Naive thymus-derived CD4-positive, alpha-beta T cell (primary cell): ENCODE measurements at places on chromosomes 5 and 9. TPM values are rescaled to one million over a fixed set of nuclear protein-coding genes. Genes with fewer than 3 reads are reported as not detected.

The TMC1 gene
- total RNA-seq = not detected

The KLF9 gene
- 23.3 TPM for total RNA-seq

The IFNB1 gene
- not detected for total RNA-seq

The TMEM215 gene
- total RNA-seq = not detected

The CDK5RAP2 gene
- 62.2 TPM for total RNA-seq

The LCN15 gene
- not detected in 2 replicates for total RNA-seq

The FBP2 gene
- total RNA-seq = not detected

The PCDHGB4 gene
- total RNA-seq = 0.24 TPM

DNA sequence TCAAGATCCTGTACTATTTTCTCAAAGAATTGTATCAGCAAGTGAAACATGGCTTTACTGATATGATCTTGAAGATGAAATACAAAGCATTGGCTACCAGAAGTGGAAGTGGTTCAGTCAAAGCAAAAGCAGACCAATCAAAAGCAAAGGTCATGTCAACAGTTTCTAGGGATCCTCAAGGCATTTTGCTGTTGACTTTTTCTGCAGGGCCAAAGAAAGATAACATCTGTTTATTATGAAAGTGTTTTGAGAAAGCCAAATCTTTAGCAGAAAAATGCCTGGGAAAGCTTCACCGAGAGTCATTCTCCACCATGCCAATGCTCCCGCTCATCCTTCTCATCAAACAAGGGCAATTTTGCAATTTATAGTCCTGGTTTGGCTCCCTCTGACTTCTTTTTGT is 90.3 kb upstream of the ACO1 start:
- no peak for DNase-seq
- no peaks in the 10 kb centered on the region for H3K27me3 ChIP-seq
- no peaks in the 10 kb centered on the region for H3K36me3 ChIP-seq

DNA sequence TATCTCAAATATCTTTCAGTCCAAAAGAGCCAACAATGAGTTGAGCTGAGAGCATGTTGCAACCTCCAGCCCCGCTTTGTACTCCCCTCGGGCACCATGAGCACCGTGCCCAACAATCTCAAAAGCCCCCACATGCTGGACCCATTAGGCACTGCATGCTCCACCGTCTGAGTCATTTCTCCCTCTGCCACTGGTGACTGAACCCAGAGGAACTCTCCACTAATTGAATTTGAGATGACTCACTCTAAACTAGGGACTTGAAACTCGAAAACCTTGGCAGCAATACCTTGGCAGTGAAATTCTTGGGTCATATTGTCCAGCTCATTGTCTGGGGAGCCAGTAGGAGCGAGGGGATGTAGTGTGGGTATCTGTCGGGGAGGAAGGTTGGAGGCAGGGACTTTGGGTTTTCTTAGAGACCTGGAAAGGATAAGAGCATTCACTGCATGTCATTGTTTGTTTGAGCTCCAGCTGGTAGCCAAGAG is 49.9 kb upstream of the SLIT3 start:
- no peak for DNase-seq
- H3K36me3 ChIP-seq = no peaks in the 10 kb centered on the region
- no peaks in the 10 kb centered on the region for H3K27me3 ChIP-seq
- H3K4me1 ChIP-seq = no peaks in the 10 kb centered on the region
- no peak overlapping the region for H3K27ac ChIP-seq
- no peak overlapping the region for H3K4me3 ChIP-seq

GRCh38 chr5:136048966-136049365 is 20.2 kb downstream of the TGFBI start:
- H3K27me3 ChIP-seq = no peaks in the 10 kb centered on the region
- H3K4me1 ChIP-seq = no peaks in the 10 kb centered on the region
- DNase-seq = no peak
- H3K4me3 ChIP-seq = no peak overlapping the region
- H3K36me3 ChIP-seq = no peaks in the 10 kb centered on the region
- no peak overlapping the region for H3K27ac ChIP-seq

DNA sequence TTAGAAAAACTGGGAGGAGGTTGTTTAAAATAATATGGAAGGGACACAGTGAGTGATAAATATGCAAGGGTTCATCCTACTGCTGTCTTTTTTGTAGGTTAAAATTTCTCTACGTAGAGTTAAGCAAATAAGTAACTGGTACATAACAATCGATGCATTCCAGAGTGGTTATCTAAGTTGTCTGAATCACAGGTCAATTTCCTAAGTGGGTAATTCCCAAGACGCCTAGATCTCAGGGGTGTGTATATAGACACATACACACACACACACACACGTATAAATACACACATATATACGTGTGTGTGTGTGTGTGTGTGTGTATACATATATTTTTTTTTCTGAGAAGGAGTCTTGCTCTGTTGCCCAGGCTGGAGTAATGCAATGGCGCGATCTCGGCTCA is 22.3 kb downstream of the CAAP1 start:
- DNase-seq = no peak
- no peaks in the 10 kb centered on the region for H3K36me3 ChIP-seq
- H3K4me1 ChIP-seq = no peaks in the 10 kb centered on the region
- H3K27me3 ChIP-seq = no peaks in the 10 kb centered on the region
- H3K27ac ChIP-seq = no peak overlapping the region

GRCh38 chr5:113806904-113807303 is 293.4 kb downstream of the YTHDC2 start:
- H3K4me3 ChIP-seq = no peak overlapping the region
- no peaks in the 10 kb centered on the region for H3K27me3 ChIP-seq
- H3K27ac ChIP-seq = no peak overlapping the region
- DNase-seq = no peak
- no peaks in the 10 kb centered on the region for H3K36me3 ChIP-seq
- no peaks in the 10 kb centered on the region for H3K4me1 ChIP-seq

DNA sequence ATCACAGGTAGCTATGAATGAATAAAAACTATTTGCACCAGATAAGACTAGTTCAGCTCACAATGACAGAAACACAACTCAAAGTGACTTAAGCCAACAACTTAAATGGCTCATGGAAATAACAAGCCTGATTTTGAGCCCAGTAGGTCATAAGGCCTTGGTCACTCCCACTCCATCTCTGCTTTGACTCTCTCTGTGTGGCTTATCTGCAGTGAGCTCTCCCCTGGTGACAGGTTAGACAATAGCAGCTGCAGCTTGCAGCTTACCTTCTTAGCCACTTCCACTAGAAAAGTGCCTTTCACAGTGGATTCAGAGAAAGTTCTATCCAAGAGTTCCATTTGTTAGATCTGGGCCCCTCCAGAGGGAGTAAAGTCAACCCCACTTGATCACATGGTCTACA is 315.7 kb downstream of the RAB3C start:
- no peaks in the 10 kb centered on the region for H3K4me1 ChIP-seq
- H3K36me3 ChIP-seq = no peaks in the 10 kb centered on the region
- H3K27ac ChIP-seq = no peak overlapping the region
- no peak overlapping the region for H3K4me3 ChIP-seq

DNA sequence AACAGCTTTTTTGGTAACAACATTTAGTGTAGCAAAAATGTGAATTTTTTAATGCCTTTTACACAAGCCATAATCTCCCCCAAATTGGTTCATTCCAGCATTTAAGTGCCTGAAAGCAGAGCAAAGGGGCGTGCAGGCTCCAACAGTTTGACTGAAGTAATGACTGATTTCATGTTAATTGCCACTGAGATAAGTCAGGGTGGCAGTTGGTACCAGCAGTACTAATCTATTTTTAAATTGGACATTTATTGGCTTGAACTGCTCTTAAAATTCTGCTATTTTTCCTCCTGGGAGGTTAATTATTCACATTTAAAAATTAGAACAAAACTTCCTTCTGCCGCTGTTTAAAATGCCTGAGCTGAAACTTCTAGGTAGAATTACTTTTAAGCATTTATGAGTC is 12.4 kb downstream of the TMEM171 start:
- no peak overlapping the region for H3K27ac ChIP-seq
- no peaks in the 10 kb centered on the region for H3K27me3 ChIP-seq
- no peaks in the 10 kb centered on the region for H3K36me3 ChIP-seq
- H3K4me3 ChIP-seq = no peak overlapping the region

DNA sequence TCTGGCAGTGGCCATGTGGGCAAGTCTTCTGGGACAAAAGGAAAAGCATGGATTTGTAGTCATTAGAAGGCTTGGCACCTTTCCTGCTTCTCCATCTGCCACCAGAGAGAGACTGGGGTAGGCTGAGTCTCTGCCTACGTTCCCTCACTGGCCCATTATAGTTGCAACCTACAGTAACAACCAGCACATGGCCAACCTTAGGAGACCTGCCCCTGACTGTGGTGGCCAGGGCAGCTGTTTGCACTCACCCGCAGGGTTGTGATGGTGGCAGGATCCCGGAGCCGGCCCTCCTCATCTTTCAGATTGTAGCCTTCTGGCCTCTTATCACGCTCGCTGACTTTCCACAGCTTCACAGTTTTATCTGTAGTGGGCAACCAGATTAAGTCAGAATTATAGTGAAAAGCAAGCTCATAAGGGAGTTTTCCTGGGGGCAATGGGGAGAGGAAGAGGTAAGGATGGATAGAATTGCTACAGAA is 174.9 kb upstream of the GPR151 start:
- H3K4me1 ChIP-seq = no peaks in the 10 kb centered on the region
- H3K27me3 ChIP-seq = no peaks in the 10 kb centered on the region
- no peaks in the 10 kb centered on the region for H3K36me3 ChIP-seq
- H3K27ac ChIP-seq = no peak overlapping the region

- H3K36me3 ChIP-seq = no peaks in the 10 kb centered on the region
- H3K4me1 ChIP-seq = no peaks in the 10 kb centered on the region
- no peak overlapping the region for H3K27ac ChIP-seq
- no peak for DNase-seq
Measured at GRCh38 chr9:107239474-107239873, 43.6 kb upstream of the RAD23B start.

- no peak for DNase-seq
- no peak overlapping the region for H3K4me3 ChIP-seq
- no peaks in the 10 kb centered on the region for H3K27me3 ChIP-seq
- no peak overlapping the region for H3K27ac ChIP-seq
Measured at GRCh38 chr5:133359861-133360260, 252.5 kb downstream of the FSTL4 start.

- no peaks in the 10 kb centered on the region for H3K27me3 ChIP-seq
- no peak overlapping the region for H3K27ac ChIP-seq
- no peak for DNase-seq
- H3K36me3 ChIP-seq = no peaks in the 10 kb centered on the region
- no peaks in the 10 kb centered on the region for H3K4me1 ChIP-seq
Measured at GRCh38 chr9:75456698-75457097, 368.4 kb downstream of the OSTF1 start.

- H3K4me1 ChIP-seq = no peaks in the 10 kb centered on the region
- DNase-seq = no peak
- no peak overlapping the region for H3K27ac ChIP-seq
- H3K4me3 ChIP-seq = no peak overlapping the region
Measured at GRCh38 chr5:98309785-98310598, 463.5 kb upstream of the RGMB start.

DNA sequence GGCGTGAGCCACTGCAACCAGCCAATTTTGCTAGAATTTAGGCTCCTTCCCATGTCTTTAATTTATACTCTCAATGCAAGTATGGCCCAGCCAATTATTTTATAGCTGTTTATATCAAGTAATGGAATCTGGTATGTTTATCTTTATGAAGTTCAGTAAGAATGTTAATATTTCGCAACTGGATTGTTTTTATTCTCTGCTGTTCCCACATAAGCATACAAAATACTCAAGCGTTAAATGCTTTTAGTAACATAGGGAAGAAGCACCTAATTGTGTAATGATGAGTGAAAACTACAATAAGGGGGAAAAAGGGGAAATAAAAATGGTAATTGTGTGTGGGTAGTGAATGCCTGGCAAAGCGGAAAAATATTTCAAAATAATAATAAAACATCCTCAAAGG is 21.3 kb downstream of the PWWP2A start:
- no peak overlapping the region for H3K4me3 ChIP-seq
- no peaks in the 10 kb centered on the region for H3K27me3 ChIP-seq
- DNase-seq = no peak
- H3K36me3 ChIP-seq = peaks cover 10% of the 10 kb centered on the region
- H3K27ac ChIP-seq = no peak overlapping the region

DNA sequence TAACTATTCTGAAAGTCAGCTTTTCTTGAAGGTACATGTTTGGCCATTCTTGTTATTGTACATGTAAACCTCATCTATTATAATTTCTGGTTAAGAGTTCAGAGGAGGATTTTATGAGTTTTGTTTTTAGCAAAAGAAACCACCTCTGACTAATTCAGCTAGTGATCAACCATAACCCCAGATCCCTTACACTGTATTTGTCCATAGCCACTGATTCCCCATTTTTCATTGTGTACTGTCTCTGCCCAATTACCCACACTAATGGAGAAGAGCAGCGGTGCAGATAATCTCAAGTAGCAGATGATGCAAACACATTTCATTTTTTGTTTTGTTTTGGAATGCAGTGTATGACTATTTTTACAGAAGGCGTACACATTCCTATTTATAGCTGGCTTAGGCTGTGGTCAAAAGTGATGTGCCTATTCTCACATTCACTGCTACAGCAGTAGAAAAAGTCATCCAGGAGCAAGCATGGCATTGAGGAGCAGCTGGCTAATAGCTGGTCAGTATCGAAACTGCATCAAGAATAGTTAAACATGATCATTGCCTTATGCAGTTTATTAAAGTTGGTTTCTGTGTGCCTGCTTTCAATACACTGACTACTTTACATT is 988.3 kb downstream of the DTWD2 start:
- no peaks in the 10 kb centered on the region for H3K4me1 ChIP-seq
- H3K27me3 ChIP-seq = no peaks in the 10 kb centered on the region
- H3K27ac ChIP-seq = no peak overlapping the region
- no peak for DNase-seq
- H3K4me3 ChIP-seq = no peak overlapping the region
- no peaks in the 10 kb centered on the region for H3K36me3 ChIP-seq

- no peak overlapping the region for H3K27ac ChIP-seq
- peaks cover 4% of the 10 kb centered on the region for H3K36me3 ChIP-seq
- H3K4me3 ChIP-seq = no peak overlapping the region
- no peak for DNase-seq
- H3K4me1 ChIP-seq = peaks cover 11% of the 10 kb centered on the region
- H3K27me3 ChIP-seq = no peaks in the 10 kb centered on the region
Measured at GRCh38 chr5:151257731-151258181, 4.8 kb downstream of the GM2A start.

DNA sequence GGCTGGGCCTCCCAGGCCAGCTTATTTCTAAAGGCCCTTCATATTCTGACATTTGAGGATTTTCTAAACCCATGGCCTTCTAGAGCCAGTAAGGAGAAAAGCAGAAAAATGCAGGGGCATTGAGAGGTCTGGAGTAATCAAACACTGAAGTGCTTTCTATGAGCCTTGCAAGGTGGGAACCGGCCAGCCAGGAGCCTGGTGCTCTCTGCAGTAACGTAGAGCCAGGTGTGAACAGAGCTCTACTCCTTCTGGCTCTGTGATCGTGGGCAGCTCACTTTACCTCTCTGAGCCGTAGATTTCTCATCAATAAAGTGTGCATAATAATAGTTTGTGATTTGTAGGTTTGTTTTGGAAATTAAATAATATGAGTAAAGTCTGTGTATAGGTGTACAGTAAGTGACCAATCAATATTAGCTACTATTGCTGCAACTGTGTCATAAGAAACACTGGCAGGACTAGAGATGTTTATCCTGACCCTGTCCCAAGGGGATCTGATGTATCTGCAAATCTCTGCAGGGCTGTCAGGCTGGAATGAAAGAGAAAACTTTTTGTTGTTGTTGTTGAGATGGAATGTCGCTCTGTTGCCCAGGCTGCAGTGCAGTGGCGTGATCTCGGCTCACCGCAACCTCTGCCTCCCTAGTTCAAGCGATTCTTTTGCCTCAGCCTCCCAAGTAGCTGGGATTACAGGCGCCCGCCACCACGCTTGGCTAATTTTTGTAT is 2.7 kb downstream of the SYNPO start:
- H3K27me3 ChIP-seq = no peaks in the 10 kb centered on the region
- no peaks in the 10 kb centered on the region for H3K36me3 ChIP-seq
- H3K27ac ChIP-seq = no peak overlapping the region
- no peak overlapping the region for H3K4me3 ChIP-seq
- DNase-seq = no peak
